ENCODE measurements at places on chromosomes 2 and 18.

DNA sequence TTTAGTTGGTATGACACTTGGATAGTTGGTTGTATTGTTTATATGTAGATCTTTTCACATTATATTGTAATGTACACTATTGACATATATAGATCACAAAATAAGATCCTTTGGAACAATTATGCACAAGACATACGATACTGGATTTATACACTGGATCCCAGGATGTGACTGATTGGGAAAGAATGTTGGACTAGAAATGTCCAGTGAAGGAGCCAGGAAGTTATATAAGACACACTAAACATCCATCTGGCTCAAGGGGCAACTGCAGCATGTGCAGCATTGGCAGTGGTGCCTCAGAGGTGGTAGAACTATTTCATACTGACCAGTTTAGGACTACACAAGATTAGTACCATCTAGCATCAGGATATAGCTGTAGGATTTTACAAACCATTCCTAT lies 104.9 kb downstream of the TRABD2A start:
- no peak for DNase-seq

GRCh38 chr2:102331311-102331980 lies 20.1 kb downstream of the IL1RL1 start:
- DNase-seq = no peak

- DNase-seq = no peak
Measured at GRCh38 chr2:44722026-44722625, 219.4 kb upstream of the SIX3 start.

GRCh38 chr2:216677439-216678097 lies 17.8 kb downstream of the IGFBP5 start:
- no peak for DNase-seq

- no peak for DNase-seq
Measured at GRCh38 chr2:232473467-232473890, 14.2 kb downstream of the ECEL1 start.

DNA sequence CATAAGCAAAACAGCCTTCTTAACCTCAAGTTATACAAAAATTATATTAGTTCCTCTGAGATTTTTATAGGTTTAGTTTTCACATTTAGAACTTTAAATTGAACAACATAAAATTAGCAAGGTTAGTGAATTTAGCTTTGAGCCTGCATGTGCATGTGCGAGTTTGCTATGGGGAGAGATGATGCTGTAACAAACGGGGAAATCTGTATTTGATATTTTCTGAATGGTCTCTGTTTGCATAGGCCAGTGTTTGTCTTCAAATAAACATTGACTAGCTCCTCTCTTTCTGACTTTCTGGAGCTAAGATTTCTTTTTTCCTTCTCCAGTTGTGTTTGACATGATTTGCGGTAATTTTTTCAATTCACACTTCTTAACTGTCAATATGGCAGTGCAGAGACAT lies 30.9 kb upstream of the IL18RAP start:
- no peak for DNase-seq

DNA sequence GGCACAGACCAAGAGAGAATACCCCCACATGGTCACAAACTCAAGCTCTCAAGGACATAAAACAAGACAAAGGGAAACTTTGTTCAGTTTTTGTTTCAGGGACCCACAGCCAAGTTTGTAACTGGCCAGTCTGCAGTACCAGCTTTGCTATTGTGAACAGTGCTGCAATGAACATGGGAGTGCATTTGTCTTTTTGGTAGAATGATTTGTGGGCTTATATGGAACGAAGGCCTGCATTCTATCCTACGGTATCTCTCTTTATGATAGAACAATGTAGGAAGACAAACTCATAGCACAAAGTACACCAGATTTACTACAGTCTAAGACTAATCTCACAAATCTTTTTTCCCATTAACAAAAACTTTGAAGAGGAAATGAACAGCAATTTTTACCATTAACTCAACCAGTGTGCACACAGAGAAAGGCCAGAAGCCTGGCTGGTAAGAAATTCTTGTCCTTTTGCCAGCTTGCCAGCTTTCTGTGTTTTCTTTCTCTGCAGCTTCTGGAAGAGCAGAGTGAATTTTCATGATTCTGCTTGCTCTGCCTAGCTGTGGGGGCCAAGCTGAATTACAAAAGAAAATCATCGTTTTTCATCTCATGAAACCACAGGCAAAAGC lies 37.1 kb upstream of the FEZ2 start:
- no peak for DNase-seq
